Activated T-cell treated with anti-CD3 and anti-CD28 coated beads for 24 hours (primary cell): ENCODE measurements at places on chromosomes 2 and 18.
A peak's percentile ranks its signal among the peaks of the same experiment; 100 is the strongest.

- no peak for DNase-seq
Observed at GRCh38 chr18:10376731-10377130, 77.7 kb upstream of the APCDD1 start.

- no peak for DNase-seq
Observed at GRCh38 chr2:86372133-86372532, 34.7 kb upstream of the REEP1 start.

- DNase-seq = no peak
Observed at GRCh38 chr2:22701561-22702160, 683.3 kb upstream of the KLHL29 start.

GRCh38 chr18:46341986-46342525 is 237.9 kb downstream of the HAUS1 start:
- no peak for DNase-seq

- no peak for DNase-seq
Observed at GRCh38 chr2:188380280-188380679, 88.6 kb downstream of the GULP1 start.

- no peak for DNase-seq
Observed at GRCh38 chr2:215743066-215743465, 270.3 kb downstream of the MREG start.

DNA sequence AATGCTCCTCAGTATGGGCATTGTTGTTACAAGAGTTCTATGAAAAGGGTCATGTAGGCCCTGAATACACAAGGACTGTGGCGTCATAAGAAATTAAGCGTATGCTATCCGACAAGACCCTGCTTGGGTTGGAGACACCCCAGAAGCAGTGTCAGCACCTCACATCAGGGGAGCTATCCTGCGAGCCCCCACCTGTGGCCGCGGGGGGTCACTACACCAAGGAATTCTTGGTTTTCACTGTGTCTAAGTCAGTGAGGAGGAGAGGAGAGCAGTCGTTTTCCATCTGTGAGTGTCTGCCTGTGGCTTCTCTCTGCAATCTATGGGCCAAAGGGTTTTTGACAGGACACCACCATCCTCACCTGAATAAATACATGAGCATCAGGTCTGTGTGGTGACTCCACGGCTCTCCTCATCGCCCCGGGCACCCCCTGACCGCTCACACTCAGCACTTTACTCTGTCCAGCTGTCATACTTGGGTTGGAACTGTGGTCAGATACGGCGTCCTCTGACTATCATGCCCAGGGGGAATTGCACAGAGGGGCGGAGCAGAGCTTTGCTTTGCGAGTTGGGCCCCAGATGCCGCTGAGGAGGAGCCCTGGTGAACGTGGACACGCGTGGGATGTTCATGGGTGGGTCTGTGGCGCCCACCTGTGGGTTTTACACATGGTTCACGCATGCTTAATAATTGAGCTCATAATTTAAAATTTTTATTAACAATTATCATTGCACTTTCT is 235.5 kb downstream of the MYT1L start:
- DNase-seq = no peak

DNA sequence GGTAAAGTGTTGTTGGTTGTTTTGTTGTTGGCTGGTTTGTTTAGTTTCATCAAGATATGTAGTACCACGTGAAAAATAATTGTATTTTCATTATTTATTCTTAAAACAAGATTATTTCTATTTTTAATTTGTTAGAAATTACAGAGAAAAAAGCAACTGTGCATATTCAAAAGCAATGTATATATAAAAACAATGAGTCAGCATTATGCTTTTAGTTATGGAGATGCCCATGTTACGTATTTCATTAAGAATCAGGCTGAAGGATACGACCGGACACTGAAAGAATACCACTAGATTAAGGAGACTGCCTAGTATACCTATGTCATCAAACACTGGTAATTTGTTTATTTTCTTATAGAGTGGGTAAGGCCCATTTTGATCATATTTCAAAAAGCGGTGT is 1188.4 kb upstream of the NXPH2 start:
- no peak for DNase-seq

- no peak for DNase-seq
Observed at GRCh38 chr2:8082840-8083239, 599.0 kb upstream of the ID2 start.

- no peak for DNase-seq
Observed at GRCh38 chr2:96181529-96181928, 27.1 kb downstream of the STARD7 start.

DNA sequence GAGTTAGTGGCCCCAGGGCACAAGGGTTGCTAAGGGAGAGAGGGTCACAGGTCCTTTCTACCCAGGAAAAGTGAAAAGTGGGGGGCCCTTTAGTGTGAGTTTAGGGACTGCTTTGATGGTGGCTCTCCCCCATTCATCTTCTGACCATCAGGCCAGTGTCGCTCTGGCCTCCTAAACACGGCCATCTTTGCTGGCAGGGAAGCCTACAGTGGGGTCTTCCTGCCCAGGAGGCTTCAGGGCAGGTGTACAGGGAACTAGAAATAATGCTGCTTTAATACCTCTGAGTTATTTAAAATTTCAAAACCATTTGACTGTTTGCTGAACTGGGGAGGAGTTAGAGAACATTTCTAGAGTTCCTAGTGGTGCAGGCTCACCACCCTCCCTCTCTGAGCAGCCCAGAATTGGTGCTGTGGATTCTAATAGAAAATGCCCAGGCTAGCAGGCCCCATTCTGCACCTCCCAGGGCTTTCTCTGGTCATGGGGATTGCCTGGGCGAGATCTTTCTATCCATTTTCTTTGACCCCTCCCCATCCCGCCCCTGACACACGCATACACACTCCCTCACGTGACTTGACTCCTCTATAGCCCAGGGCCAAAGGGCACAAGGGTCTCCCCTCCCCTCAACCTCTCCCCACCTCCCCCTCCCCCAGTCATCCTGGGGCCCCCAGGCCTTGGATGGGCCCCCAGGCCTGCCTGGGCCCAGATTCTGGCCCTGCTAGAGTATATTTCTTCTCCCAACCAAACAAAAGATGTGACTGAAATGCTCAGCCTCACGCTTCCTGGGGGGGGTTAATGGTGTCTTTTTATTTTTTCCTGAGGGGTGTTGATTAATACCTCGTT is 3.1 kb downstream of the PKDCC start:
- no peak for DNase-seq

DNA sequence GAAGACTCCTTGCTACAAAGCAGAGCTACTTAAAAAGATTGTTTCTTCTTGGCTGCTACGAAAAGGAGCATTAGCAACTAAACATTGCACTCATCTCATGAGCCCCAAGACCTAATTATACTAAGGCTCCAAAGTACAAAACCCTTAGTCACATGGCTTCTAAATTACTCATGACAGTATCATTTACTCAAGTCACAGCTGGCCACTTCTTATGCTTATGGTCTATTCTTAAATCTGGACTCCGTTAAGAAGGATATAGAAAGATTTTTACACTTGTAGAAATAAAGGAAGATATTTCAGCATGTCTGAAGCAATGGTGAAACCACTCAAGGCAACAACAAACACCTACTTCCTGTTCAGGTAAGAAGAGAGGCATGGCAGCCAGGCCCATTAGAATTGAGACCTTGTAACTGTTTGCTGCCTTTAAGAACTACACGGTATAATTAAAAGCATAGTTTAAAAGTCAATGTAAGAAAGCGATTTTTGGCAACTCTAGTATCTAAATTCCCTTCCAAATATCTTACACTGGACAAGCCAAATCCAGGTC is 12.7 kb downstream of the ANKRD44 start:
- no peak for DNase-seq

DNA sequence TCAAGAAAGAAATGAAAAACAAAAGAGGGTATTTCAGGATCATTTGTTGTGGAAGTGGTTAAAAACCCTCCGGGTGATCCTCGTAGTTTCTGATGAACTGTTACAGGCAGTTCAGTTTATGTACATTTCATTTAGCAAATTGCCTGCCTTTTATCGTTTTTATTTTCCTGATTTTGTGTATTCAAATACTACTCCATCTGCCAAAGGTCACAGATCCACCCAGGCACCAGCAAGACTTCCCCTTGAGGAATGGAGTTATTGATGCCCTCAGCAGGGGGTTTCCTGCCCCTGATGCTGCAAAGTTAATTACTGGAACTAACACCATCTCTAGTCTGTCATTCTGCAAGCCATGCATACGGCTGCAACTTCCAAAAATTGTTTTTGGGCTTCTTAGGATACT is 641.9 kb downstream of the SLC4A3 start:
- DNase-seq = no peak

- DNase-seq = no peak
Observed at GRCh38 chr18:80145196-80145804, 36.2 kb downstream of the ADNP2 start.

DNA sequence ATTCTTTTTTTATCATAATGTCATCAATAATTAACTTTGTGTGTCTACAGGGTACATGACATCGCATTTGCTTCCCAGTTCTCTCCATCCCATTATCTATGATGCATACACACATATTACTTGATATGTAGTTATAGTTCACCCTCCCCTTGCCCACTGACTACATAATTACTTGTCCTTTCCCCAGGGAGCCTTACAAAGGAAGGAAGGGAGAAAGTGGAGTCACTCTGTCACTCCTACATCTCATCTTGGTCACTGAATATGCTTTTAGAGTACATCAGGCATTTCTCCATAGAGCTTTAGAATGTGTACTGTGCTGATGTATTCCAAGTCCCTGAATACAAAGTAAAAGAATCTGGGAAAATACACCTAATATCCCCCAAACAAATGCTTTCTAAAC is 6.0 kb upstream of the DTNA start:
- no peak for DNase-seq

GRCh38 chr2:200258881-200259576 is 47.5 kb upstream of the SPATS2L start:
- no peak for DNase-seq

DNA sequence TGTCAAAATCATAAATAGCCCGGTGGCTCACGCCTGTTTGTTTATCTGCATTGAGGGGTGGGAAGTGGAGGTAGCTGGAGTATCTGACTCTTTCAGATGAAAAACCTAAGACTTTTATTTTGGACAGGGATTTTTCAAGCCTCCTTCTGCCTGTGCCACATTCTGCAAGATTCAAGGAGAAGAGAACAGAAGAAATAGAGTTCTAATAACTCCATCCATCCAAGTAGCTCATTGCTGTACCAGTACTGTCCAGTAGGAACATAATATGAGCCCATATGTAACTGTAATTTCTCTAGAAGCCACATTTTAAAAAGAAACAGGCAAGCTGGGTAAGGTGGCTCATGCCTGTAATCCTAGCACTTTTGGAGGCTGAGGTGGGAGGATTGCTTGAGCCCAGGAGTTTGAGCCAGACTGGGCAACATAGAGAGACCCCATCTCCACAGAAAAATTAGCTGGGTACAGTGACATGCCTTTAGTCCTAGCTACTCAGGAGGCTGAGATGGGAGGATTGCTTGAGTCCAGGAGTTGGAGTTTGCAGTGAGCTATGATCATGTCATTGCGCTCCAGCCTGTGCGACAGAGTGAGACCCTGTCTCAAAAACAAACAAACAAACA is 35.4 kb upstream of the NT5DC4 start:
- no peak for DNase-seq

DNA sequence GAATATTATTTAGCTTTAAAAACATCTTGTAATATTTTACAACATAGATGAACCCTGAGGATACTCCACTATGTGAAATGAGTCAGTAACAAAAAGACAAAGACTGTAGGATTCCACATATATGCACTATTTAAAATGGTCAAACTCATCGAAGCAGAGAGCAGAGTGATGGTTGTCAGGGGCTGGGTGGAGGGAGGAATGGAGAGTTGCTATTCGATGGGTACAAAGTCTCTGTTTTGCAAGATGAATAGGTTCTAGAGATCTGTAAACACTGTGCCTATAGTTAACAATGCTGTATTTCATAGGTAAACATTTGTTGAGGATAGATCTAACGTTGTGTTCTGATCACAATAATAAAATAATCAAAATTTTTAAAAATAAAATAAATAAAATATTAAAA is 1675.9 kb upstream of the CELF4 start:
- no peak for DNase-seq

DNA sequence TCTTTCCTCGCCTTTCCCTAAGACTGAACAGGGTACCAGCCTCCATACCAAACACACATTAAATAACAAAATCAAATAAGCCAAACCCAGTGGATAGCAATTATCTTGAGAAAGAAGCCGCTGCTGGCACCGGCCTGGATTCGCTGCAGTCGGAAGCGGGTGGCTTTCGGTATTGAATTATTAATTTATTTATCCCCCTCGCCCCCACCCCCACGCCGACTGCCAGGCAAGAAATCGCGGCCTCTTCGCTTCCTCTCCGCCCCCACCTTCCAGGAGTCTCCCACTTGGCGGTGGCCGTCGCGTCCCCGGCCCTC is 370 bp upstream of the ZNF804A start:
- DNase-seq = no peak

DNA sequence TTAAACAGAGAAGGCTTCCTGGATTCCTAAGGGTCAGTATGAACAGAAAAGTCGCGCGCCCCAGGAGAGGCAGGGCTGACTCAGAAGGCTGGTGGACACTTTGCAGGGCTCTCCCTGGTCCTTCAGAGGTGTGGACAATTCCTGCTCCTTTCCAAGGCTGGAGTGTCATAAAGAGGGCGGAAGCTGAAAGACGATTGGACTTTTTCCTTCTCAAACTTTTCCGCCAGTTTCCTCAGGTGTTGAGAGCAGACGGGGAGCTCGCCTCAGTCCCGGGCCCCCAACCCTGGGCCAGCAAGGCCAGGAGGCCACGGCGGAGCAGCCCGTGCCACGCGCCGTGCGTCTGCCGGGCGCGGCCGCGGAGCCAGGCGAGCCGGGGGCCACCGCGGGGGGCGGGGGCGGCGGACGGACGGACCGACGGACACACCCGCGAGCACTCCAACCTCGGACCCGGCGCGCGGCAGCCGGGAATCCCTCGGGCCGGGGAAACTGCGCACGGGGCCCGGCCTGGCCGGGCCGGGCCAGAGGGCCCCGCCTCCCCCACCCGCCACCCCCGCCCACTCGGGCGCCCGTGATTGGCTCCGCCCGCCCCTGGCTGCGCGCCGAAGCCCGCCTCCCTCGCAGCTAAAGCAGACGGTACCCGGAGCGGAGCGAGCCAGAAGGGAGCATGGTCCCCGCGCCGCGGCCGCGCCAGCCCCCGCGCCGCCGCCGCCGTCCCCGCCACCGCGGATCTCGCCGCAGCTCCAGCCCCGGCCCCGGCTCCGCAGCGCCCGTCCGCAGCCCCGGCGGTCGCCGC is at the start of gene KLHL29:
TSS of gene KLHL29 (plus strand) at position 629 of the 793 bp plus-strand sequence. CDS start 177,018 bp downstream, outside the sequence.
- peak; percentile 60 for DNase-seq

- DNase-seq = no peak
Observed at GRCh38 chr18:13539050-13539449, 187.3 kb downstream of the FAM210A start.

DNA sequence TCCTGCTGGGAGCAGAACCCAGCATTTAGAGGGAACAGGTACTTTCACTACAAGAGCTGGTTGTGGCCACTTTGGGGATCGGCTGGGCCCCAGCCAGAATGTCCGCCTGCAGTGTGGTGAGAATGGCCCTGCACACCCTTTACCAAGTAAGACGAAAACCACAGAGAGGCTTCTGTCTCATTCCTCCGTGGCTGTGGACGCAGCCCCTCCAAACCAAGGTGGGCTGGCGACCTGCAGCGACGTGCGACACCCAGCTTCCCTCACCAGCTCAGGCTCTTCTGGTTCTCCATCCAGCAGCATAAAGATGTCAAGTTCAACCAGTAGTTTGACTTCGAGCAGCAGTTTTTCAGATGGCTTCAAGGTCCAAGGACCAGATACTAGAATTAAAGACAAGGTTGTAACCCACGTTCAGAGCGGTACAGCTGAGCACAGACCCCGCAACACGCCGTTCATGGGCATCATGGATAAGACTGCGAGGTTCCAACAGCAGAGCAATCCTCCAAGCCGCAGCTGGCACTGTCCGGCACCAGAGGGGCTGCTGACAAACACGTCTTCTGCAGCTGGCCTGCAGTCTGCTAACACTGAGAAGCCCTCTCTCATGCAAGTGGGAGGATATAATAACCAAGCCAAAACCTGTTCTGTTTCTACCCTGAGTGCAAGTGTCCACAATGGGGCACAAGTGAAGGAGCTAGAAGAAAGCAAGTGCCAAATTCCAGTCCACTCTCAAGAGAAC is 56.2 kb downstream of the WDSUB1 start:
- no peak for DNase-seq
